CD8-positive, alpha-beta memory T cell (primary cell): ENCODE measurements at places on chromosomes 1 and 21. TPM values are rescaled to one million over a fixed set of nuclear protein-coding genes. Genes with fewer than 3 reads are reported as not detected.

The C1QTNF12 gene
- 0.51 TPM for total RNA-seq

The AHCTF1 gene
- 53.0 TPM for total RNA-seq

DNA sequence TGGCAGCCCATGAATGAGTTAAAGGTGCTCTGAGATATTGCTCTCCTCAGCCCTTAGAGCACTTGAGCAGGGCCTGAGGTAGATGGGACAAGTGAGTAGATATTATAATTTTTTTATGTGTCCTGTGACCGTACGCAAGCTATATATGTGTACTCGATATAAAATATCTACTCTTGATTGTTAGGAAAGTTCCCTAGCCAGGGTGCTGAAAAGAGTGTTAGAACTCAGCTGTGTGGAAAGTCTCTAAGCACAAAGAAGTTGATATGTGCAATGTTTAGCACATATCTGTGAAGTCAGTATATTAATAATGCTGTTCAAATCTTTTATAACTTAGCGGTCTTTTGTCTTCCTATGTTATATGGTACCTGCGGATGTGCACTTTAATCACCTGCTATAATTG is 114.6 kb upstream of the PLD5 start:
- H3K4me1 ChIP-seq = no peaks in the 10 kb centered on the region

DNA sequence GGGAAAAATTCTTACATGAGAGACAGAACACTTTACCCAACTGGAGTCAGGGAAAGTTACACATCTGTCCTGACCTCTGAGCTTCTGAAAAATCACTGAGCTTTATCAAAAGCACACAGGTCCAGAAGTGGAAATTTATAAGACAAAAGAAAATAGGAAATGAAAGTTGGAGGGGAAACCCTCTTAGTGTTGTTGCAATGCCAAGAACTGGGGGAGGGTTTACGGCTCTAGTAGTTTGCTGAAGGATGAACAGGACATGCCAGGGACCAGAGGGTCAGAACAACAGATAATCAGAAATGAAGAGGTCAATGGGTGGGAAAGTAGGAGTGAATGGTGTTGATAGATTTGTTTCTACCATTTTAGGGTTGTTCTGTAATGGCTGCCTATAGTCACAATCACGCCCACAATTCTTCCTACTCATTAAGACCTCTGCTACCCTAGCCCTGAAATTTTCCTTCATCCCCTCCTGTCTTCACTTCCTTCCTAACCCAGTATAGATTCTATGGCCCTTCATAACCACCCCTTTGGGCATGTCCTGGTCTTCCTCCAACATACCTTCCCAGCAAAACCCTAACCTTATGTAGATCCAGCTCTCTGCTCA is 30.3 kb upstream of the FMOD start:
- no peaks in the 10 kb centered on the region for H3K36me3 ChIP-seq
- no peak for DNase-seq
- H3K27ac ChIP-seq = no peak overlapping the region
- H3K4me3 ChIP-seq = no peak overlapping the region
- H3K27me3 ChIP-seq = no peaks in the 10 kb centered on the region
- H3K4me1 ChIP-seq = no peaks in the 10 kb centered on the region

DNA sequence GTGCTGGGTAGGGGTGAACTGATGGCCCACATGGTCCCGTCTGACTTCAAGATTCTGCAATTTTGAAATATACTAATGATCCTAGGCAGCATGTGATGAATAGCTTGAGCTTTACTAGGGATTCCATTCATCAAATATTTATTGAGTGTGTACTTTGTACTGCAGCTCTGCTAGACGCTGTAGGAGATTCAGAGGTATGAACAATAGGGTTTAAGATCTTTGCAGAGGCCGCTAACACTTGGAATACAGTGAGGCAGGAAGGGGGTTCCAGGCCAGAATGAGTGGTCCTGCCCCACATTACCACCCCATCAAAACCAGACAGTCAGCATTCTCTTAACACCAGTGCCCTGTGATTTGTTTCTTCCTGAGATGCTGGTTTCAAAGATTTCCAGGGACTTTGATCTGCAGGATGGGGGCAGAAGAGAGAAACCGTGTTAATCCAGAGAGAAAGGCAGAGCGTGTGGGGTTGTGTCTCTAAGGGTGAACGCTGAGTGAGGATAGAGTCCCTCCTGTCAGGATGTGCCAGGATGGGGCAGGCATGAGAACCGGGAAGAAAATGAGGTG is 19.9 kb downstream of the IER5 start:
- no peak overlapping the region for H3K4me3 ChIP-seq
- no peaks in the 10 kb centered on the region for H3K27me3 ChIP-seq
- no peak overlapping the region for H3K27ac ChIP-seq
- H3K36me3 ChIP-seq = no peaks in the 10 kb centered on the region
- peaks cover 25% of the 10 kb centered on the region for H3K4me1 ChIP-seq

- DNase-seq = no peak
- H3K36me3 ChIP-seq = no peaks in the 10 kb centered on the region
- no peak overlapping the region for H3K27ac ChIP-seq
- H3K27me3 ChIP-seq = no peaks in the 10 kb centered on the region
- H3K4me1 ChIP-seq = no peaks in the 10 kb centered on the region
Measured at GRCh38 chr1:65229754-65230339, 79.5 kb upstream of the DNAJC6 start.
